Upper lobe of right lung (tissue), 1 donor: ENCODE measurements at places on chromosomes 3 and 15. TPM values are rescaled to one million over a fixed set of nuclear protein-coding genes. Genes with fewer than 3 reads are reported as not detected.

GRCh38 chr15:91408476-91409076 lies 308.5 kb downstream of the SV2B start:
- no peaks in the 10 kb centered on the region for H3K27me3 ChIP-seq
- H3K4me1 ChIP-seq: no peaks in the 10 kb centered on the region
- H3K36me3 ChIP-seq: no peaks in the 10 kb centered on the region
- DNase-seq: no peak
- H3K4me3 ChIP-seq: peak overlapping the region; percentile 24
- H3K27ac ChIP-seq: no peak overlapping the region

DNA sequence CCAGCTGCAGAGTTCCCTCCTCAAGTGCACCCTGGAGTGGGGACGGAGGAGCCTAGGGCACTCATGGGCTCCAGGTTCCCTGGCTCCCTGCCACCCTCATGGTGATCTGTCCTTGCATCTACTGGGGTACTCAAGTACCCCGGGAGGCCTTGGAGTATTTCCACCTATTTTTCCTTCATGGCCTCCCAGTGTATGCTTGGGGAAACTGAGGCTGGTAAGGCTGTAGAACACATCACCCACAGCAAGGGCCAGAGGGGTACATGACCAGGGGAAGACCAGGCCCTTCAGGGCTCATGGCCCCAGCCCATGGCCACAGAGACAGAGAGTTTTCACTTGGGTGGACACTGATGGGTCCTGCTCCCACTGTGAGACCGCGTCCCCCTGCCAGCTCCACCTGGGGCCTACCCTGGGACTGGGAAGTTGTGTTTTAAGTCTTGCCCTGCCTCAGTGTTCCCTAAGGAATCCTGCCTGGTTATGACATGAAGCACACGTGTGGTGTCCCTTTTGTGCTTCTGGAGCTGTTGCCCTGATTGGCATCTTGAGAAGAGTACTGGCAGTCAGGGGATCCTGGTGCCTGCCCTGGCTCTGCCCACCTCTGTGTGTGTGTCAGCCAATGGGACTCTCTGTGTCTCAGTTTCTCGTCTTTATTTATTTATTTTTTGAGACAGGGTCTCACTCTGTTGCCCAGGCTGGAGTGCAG lies 132.8 kb downstream of the TJP1 start:
- no peaks in the 10 kb centered on the region for H3K4me1 ChIP-seq
- H3K4me3 ChIP-seq: no peak overlapping the region
- H3K36me3 ChIP-seq: no peaks in the 10 kb centered on the region
- no peaks in the 10 kb centered on the region for H3K27me3 ChIP-seq

GRCh38 chr3:102259663-102260062 lies 175.2 kb upstream of the ZPLD1 start:
- H3K36me3 ChIP-seq: no peaks in the 10 kb centered on the region
- no peak overlapping the region for H3K27ac ChIP-seq
- no peaks in the 10 kb centered on the region for H3K27me3 ChIP-seq
- no peak overlapping the region for H3K4me3 ChIP-seq
- DNase-seq: no peak
- no peaks in the 10 kb centered on the region for H3K4me1 ChIP-seq

DNA sequence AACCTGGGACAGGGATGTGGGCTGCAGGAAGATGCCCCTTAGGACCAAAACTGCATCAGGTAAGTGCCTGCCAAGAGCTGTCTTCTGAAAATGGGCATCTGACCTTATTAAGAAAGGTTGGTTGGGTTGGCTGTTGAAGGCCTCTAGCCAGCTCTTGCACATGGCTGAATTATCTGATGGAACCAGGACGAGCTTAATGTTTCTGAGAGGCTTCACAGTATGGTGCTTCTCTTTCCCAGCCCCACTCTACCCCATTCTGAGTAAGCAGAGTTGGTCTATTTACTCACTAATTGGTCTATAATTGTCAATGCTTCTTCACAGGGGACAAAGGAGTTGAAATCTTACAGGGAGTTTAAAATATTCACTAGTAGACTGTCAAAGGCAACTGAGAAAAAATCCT lies 48.4 kb downstream of the DTWD1 start:
- no peaks in the 10 kb centered on the region for H3K27me3 ChIP-seq
- H3K36me3 ChIP-seq: no peaks in the 10 kb centered on the region
- no peak overlapping the region for H3K27ac ChIP-seq
- DNase-seq: no peak
- H3K4me1 ChIP-seq: no peaks in the 10 kb centered on the region

GRCh38 chr3:125151442-125151817 lies 61.1 kb downstream of the SLC12A8 start:
- no peaks in the 10 kb centered on the region for H3K36me3 ChIP-seq
- DNase-seq: no peak
- no peaks in the 10 kb centered on the region for H3K27me3 ChIP-seq
- H3K4me3 ChIP-seq: no peak overlapping the region
- H3K4me1 ChIP-seq: peaks cover 45% of the 10 kb centered on the region
- H3K27ac ChIP-seq: no peak overlapping the region

DNA sequence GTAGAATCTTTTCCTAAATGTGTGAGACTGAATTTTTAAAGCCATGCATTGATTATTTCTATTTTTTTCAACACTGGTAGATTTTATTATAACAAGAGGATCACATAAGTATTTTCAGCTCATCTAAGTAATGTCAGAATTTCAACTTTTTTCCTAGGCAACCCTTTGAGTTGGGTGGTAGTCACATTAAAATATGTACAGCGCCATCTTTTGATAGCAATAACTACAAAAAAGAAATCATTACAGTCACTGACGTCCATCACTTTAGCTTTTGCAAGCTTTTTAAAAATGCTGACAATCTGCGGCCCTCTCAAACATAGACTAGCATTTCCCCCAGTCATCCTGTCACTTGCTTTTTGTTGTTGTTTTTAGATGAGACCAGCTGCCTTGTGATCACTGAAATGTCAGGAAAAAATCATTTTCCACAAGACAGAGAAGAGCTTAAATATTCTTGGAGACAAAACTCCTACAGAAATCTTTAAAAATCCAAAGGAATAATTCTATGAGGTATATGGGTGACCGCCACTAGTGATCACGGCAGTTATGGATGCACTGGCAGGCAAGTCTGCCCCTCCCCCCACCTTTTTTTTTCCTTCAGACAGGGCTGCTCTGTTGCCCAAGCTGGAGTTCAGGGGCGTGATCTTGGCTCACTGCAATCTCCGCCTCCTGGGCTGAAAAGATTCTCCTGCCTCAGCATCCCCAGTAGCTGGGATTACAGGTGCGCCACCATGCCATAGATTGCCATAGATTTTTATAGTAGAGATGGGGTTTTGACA lies 384.0 kb upstream of the KCNMB2 start:
- H3K4me1 ChIP-seq: no peaks in the 10 kb centered on the region
- no peak overlapping the region for H3K4me3 ChIP-seq
- DNase-seq: no peak

DNA sequence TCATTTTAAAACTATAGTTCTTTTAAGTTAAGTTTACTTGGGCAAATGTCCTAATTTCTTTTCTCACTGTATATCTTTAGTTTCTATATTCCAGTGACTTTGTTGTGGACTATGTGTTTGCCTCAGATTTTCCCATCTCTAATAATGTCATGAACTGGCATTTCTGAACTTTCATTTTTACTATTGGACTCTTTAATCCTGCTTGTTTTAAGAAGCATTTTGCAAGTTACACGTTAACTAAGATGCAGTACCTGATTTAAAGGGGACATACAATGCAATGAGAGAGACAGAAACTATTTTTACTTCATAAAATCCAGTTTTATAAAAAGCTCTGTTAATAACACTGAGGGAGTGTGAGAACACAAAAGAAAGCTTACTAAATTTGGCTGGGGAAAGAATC lies 58.6 kb upstream of the PHLDB2 start:
- no peak overlapping the region for H3K4me3 ChIP-seq
- H3K27me3 ChIP-seq: no peaks in the 10 kb centered on the region
- DNase-seq: no peak
- H3K27ac ChIP-seq: peak overlapping the region; percentile 84
- H3K36me3 ChIP-seq: no peaks in the 10 kb centered on the region

KNG1 gene
- 0.14 TPM for total RNA-seq

GOLGA6L10 gene
- 0.23 TPM for total RNA-seq

ATG7 gene
- total RNA-seq: 49.9 TPM
